Endothelial cell of umbilical vein (primary cell): ENCODE measurements at places on chromosomes 3 and 15.

DNA sequence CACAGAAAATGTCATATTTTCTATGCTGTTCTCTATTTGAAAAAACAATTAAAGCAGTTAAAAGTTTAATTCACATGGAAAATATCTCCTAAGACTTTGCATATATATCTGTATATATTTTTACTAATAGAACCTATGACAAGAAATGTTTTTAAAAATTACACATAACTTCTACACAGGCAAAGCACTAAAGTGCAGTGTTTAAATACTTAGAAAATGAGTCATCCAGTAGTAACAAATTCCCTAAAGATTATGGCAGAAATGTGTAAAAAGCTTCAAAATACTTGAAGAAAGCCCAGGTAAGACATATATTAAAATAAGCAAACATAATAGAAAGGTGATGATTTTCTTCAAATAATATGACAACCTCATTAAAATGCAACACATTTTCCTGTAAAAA, 236.6 kb downstream of the TBC1D5 start:
- DNase-seq: peak; percentile 31

DNA sequence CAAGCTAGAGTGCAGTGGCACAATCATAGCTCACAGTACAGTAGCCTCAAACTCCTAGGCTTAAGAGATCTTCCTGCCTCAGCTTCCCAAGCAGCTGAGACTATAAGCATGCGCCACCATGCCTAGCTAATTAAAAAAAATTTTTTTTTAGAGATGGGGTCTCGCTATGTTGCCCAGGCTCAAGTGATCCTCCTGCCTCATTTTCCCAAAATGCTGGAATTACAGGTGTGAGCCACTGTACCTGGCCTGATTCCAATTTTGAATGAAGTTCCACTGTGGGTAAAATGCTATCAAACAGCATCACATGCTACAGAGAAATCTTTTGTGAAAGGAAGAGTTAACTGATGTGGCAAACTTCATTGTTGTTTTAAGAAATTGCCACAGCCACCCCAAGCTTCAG, 17.5 kb downstream of the ADPGK start:
- no peak for DNase-seq

- DNase-seq: no peak
These were observed 92.2 kb upstream of the AGTR1 start for GRCh38 chr3:148605521-148605920.

DNA sequence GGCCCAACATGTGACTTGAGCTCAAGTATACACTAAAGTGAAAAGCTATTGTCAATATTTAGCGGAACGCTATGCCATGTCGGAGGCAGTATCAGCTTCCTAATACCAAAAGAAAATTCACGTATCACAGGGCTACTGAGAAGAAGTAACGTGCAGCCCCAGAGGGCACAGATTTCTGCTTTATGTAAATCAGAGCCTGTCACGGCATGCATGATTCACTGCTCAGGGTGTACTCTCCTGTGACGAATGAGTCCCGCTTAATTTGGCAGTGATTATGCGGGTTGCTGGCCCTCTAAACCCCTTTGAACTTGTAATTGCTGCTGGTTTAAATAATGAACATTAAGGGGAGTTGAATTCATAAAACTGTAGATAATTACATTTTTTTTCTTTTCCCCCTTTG, 85.3 kb downstream of the MEIS2 start:
- DNase-seq: no peak

DNA sequence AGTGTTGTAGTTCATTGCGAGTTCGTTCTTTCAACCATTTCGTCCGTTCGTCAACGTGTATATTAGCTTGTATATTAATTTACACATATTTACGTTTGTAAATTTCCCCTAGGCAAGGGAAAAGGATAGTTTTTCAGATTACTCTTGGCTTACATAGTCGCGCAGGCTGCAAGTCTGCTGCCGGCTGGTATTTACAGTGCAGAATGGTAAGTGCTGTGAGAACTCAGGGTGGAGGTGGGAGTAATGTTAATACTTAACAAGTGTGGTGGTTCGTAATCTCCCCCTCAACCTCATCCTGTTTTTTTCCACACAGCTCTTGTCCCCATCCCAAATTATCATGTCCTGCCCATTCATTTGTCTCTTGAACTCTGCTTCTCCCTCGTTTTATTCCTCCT, 766 bp downstream of the FAM98B start:
- no peak for DNase-seq

DNA sequence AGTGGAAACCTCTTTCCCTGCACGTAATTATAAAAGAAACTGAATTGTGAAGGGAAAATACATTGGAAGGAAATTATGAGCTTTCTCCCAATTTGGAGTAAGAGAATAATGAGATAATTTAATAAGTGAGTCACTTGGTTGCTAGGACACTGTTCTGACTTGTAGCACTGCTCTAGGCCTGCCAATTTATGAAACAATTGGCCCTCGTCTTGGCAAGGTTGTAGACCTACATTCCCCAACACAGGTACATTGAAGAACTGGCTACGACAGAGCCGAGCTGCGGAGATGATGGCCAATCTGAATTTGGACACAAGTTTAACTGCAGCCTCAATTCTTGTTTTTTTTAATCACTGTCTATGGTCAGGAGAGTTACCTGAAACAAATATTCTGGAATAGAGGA, 674.1 kb downstream of the MECOM start:
- peak; percentile 30 for DNase-seq

DNA sequence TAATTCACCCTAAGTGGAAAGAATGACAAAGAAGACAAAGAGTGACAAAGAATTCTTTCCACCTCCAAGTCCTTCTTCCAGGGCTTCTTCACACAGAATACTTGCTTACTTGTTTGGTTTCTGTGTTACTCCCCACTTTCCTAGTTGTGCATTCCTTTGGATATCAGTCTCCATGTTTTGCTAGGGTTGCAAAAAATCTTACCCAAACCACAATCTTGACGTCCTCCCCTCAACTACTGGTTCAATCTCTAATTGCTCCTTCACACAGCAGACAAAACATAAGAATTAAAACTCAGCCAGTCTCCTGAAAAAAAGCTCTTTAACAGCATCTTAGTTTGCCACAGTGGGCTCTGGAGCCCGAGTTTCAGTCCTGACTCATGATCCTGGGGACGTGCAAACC, 297.6 kb upstream of the CHRNA7 start:
- no peak for DNase-seq

GRCh38 chr3:157830556-157831236, 275.5 kb downstream of the SHOX2 start:
- DNase-seq: no peak

- no peak for DNase-seq
These were observed 392.3 kb upstream of the GRM7 start for GRCh38 chr3:6468589-6468988.

GRCh38 chr15:28975766-28976179, 90.0 kb downstream of the APBA2 start:
- peak; percentile 32 for DNase-seq

DNA sequence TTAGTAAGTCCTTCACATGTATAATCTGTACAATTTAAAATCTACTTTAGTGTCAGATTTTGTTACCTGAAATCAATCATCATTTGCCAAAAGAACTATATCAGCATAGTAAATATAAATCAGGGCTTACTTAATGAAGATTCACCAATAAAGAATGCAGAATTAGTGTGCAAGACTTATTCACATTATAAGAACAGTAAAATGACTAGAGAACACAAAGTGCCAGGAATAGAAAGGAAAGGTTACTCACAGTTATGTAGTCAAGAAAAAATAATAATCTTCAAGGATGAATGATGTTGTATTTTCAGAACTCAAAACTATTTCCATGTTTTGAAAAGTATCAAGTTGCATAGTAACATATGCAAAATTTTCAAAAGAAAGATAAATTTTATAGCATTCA, 891.9 kb downstream of the ROBO1 start:
- DNase-seq: peak; percentile 35

GRCh38 chr15:39491886-39492490, 88.9 kb upstream of the THBS1 start:
- DNase-seq: no peak
